CD4-positive, alpha-beta T cell treated with Interleukin-1 beta for 1 hour (primary cell): ENCODE measurements at places on chromosomes 6 and 20.

- DNase-seq: peak; percentile 63
Observed at GRCh38 chr20:59006864-59007664, at the start of gene CTSZ. CTSZ (minus strand) TSS chr20:59007254; CDS start chr20:59007128, 126 bp downstream.

GRCh38 chr20:16752082-16752481 lies 3.9 kb downstream of the OTOR start:
- DNase-seq: no peak

GRCh38 chr6:43800746-43801494 lies 30.9 kb downstream of the VEGFA start:
- DNase-seq: no peak

DNA sequence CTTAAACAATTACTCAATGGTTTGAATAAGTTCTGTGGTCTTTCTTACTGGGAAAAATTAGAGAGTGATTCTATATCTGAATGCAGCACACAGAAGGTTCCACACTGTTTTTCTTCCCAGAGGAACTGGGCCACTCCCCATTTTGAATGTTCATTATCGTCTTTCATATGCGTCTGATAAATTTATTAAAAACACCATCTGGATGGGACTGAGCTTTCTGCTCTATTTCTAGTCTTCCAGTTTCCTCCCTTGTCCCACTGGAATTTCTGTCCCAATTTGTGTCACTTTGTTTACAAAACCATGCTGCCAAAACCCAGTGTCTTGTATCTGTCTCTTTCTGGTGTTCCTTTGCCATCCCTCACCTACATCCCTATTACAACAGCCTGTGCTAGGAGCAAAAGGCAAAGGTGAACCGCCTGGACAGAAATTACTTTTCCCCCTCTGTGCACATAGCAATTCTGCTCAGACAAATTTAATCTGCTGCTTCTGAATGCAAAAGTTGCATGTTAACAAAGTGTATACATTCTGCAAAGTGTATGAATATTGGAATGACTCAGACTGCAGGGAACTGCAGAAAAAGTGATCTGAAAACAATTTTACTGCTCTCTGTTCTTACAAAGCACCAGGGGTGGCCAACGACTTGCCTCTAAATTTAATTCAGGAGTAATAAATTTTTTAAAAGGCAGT lies 333.6 kb downstream of the BTBD9 start:
- no peak for DNase-seq

DNA sequence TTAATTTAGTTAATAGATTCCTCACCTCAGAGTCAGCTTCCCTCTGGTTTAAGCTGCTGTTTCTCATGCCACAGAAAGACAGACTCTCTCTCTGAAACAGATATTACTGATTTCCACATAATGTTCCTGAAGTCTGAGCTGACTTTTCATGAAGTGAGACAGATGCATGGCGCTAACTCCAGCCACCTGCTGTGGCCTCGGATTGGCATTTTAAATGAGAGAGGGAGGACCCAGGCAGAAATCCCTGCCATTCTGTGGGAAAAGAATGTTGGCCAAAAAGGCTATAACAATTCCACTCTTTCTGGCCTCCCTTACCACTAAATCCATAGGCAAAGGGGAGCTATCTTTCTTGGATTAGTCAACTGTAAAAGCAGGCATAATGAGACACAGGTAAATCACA lies 354.1 kb upstream of the CDH4 start:
- DNase-seq: no peak

GRCh38 chr6:17585766-17586490 lies 14.2 kb upstream of the FAM8A1 start:
- DNase-seq: no peak

DNA sequence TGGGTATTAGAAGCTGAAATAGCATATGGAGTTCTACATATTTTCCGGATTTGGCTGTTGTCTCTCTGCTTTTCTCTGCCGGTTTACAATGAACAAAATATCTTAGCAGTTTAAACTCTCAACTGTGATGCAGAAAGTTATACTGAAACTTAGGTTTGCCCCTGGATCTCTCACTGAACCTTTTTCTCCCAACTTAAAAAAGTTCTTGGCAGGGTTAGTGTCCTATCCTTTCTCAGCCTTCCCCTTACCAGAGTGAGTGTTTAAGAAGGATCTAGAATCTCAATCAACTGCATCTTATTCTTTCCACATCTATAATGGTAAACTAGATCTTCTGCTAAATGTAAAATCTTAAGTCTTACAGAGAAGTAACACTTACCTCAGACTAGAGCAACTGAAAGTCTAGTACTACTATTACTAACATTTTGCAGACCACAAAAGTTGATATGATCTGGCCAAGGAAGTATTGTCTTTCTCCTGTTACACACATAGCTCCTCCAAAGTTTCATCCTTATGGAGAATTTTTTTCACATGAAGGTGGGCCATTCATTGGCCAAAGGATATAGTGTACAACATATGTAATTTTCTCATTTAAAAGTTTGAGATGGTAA lies 392.3 kb upstream of the RUNX2 start:
- no peak for DNase-seq

DNA sequence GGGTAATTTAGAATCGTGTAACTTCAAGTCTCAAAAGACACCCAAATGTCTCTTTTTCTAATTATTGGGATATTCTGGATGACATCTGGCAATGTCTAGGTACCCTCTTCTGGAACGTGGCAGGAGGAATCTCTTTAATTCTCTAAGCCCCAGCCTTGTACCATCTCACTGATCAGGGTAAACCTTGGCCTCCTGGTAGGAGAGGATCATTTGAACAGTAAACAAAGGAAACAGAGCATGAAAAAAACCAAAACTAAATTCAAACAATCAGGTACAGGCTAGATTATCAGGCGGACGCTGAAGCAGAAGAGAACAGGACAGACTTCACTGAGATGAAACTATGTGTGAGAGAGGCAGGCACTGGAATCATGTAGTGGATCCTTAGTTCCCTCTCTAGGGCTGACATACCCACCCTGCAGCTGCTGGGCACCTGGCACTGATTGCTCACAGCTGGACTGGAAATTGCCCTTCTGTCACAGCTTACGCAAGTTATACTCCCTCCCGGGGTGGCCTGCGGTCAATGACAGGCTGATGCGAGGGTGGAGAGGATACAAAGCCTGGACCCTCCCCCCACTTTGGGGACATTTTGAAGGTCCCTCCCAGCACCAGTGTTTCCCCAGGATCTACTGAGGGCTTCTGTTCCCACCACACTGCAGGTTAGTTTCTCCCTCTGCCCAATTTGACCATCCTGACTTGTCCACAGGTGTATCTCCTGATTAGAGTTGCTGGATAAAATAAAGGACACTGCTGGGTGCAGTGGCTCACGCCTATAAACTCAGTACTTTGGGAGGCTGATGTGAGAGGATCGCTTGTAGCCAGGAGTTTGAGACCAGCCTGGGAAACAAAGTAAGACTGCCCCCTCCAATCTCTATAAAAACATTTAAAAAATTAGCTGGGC lies 20.6 kb upstream of the ZBTB24 start:
- DNase-seq: no peak

GRCh38 chr6:51913265-51913664 lies 174.1 kb downstream of the PKHD1 start:
- no peak for DNase-seq

- no peak for DNase-seq
Observed at GRCh38 chr6:89711801-89712200, 73.3 kb upstream of the LYRM2 start.

GRCh38 chr20:24662322-24662721 lies 192.9 kb downstream of the SYNDIG1 start:
- DNase-seq: no peak

GRCh38 chr20:62759981-62760431 lies 36.3 kb upstream of the MRGBP start:
- peak; percentile 18 for DNase-seq

DNA sequence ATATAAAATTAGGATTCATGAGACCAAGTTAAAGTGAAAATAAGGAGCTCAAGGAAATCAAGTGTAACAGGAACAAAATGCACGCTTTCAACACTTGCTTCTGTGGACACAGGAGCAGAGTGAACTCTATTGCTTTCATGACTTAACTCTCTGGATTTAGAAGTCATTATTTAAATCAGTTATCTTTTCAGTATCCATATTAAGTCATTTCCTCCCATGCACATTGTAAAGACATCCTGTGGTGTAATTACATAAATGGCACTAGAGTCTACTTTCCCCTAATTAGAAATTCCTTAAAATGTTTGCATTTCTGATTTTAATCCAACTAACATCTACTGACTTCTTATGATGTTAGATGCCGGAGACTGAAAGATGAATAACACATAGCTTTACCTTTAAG lies 88.0 kb downstream of the INSM1 start:
- no peak for DNase-seq

- no peak for DNase-seq
Observed at GRCh38 chr6:74857157-74857556, 348.7 kb downstream of the COL12A1 start.

DNA sequence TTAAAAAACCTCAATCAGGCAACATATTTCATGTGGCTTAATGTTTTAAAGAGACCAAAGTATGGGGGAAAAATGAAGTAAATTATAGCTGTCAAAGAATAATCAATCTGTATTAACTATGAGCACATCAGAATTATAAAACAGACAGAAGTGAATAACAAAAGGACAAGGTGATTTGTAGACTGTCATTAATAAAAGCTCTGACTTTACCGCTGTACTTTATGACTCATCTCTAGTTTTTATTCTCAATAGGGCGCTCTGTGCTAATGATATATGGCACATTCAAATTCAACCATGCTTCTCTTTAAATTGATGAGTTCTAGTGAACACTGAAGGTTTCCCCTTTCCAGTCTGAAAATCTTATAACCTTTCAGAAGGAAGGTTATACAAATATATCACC lies 72.0 kb downstream of the PREP start:
- DNase-seq: no peak

DNA sequence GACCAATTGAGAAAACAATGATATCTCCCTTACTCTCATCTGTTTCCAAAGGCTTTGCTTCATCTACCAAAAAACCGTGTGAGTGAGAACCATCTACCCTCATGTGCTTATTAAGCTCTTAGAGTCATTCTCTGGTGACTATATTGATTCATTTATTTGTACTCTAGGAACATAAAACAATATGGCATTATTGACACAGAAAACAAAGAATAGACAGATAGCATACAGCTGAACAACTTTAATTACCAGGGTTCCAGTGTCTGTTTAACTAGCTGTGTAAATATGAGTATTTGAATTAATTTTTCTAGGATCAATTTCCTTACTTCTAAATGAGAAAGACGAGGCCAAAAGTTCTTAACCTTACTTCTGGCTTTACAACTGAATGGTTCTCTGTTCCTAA lies 31.3 kb upstream of the HEY2 start:
- DNase-seq: no peak

- no peak for DNase-seq
Observed at GRCh38 chr6:38035478-38035877, 216.0 kb downstream of the ZFAND3 start.

- no peak for DNase-seq
Observed at GRCh38 chr6:40349901-40350746, 237.0 kb downstream of the LRFN2 start.

GRCh38 chr6:162177746-162178145 lies 549.8 kb downstream of the PRKN start:
- no peak for DNase-seq

- DNase-seq: peak; percentile 31
Observed at GRCh38 chr6:31657406-31658157, 1.9 kb downstream of the APOM start.

- no peak for DNase-seq
Observed at GRCh38 chr6:111038534-111039252, 48.6 kb upstream of the SLC16A10 start.

DNA sequence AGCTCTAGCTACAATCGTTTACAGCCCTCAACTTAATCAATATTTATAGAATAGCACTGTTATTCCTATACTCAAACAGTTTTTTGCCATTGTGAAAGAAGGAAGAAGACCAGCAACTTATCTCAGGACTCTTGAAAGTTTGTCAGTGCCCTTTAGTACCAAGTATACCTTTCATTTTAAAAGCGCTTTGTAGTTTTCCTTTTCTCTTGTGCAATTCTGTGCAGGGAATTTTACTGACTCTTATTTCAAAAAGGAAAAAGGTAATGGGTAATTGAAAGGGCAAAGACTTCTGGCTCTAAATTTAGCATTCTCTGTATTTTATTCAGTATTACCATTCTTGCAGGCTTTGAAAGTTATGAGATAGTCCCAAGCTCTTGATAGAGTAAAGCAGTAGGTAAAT lies 16.8 kb upstream of the RHAG start:
- no peak for DNase-seq

DNA sequence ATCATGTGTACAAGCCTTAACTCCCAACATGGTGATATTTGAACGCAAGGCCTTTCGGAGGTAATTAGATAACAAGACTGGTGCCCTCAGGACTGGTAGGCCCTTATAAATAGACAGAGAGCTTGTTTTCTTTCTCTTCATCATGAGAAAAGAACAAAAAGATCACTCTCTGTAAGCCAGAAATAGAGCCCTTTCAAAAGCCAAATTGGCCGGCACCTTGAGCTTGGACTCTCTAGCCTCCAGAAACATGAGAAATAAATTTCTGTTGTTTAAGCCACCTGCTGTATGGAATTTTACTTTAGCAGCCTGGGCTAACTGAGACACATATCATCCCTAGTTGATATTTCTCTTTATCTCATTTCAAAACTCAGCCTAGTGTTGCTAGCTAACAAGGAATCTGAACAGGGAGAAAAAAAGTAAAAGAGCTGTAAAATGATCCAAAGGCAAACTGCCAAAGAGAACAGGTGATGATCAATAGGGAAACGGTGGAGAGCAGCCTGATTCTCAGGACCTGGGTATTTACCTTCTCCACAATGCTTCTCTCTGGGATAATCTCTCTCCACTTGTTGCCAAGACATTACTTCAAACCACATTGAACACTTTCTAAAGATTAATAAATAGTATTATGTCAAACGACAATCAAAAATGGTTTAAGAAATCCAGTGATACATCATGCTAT lies 6.1 kb downstream of the COL21A1 start:
- no peak for DNase-seq

- no peak for DNase-seq
Observed at GRCh38 chr6:145583753-145584152, 151.6 kb downstream of the EPM2A start.

DNA sequence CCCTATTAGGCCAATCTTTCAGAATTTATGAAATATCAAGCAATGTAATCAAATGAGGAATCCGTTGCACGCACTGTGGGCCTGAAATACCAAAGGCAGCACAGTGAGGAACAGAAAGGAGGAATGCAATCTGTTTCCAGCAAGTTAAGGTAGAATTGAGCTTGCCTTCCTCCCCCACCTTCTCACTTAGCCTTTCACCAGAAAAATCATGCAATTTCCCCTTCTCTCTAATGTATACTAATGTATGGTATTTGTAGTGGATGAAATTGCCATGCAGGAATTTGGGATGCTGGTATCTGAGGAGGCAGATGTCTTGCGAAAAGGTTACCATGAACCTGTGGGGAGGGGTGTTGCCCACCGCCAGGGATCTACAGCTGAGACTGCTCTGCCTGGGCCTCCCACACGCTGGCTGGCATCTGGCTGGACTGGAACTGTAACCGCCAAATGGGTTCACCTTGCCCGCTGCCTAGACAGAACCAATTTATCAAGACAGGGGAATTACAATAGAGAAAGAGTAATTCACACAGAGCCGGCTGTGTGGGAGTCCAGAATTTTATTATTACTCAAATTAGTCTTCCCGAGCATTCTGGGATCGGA lies 222.4 kb upstream of the MYLIP start:
- DNase-seq: no peak

GRCh38 chr6:54856129-54856528 lies 9.6 kb downstream of the FAM83B start:
- no peak for DNase-seq

- no peak for DNase-seq
Observed at GRCh38 chr6:149492798-149493343, 8.1 kb upstream of the ZC3H12D start.

- DNase-seq: no peak
Observed at GRCh38 chr6:148244217-148244935, 98.3 kb upstream of the SASH1 start.

- DNase-seq: no peak
Observed at GRCh38 chr20:3175270-3175669, 1.9 kb upstream of the LZTS3 start.
